ENCODE measurements at places on chromosomes 3 and 15.
A peak's percentile ranks its signal among the peaks of the same experiment; 100 is the strongest.

DNA sequence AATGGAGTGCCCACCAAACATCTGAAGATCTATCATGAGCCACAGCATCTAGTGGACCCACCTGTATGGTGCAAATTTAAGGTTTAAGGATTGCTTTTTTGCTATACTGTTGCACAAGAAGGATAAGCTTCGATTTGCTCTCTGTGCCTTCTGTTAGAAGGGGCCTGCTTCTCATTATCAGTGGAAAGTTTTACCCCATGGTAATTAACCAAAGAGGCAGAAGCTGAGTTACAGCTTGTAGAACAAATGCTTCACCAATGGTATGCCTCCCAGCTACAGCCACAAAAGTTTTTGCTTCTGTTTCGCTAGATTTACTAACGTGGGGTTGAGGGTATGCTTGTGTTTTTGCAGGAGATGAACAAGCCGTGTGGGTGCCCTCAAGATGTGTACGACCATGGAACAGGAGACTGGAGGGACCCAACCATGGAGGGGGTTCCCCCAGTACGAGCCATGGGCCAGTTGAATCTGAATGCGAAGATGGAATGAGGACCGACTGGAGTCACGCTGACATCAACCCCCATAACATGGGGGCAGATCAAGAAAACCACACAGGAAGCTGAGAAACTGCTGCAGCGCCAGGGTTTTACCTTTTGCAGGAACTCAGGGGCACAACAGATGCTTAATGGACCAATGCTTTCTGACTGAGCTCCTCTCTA lies 43.5 kb downstream of the ACAD9 start:
- no peak for DNase-seq

DNA sequence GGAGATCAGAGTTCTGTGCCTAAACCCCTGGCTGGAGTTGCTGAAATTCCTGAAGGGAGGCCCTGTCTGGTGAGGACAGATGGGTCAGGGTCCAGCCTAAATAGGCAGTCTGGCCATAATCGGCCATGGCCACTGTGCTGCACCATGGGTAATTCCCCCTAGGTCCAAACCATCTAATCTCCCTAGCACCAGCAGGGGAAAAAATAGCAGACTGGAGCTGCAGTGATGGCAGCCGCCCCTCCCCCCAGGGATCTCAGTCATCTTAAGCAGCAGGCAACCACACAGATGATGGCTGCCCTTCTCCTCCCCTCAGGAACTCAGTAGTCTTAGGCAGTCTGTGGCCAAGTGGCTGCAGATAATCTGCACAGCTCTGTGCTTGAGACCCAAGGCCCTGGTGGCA lies 68.4 kb upstream of the CD96 start:
- no peak for DNase-seq

DNA sequence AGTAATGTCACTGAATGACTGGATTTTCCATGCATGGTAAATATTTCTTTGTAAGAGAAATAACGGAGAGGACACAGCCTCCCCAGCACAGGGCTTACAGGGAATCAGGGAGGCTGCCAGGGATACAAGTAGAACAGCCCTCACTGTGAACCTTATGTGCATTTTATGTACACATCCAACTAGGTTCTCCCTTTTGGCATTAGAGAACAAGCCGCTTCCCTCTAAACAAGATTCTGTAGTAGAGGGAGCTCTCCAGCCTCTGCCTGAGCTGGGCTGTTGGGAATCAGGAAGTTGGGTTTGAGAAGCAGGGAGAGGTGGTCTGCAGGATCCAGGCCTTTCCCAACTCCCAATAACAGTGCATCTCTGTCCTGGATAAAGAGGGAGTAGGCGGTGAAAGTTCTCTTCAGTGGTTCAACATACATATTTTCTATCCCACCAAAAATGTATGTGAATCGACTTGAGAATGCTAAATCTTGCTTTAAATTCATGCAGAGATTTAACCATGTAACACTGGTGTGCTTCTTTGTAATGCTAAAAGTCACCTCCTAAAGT lies 83.7 kb downstream of the ARNT2 start:
- no peak for DNase-seq

DNA sequence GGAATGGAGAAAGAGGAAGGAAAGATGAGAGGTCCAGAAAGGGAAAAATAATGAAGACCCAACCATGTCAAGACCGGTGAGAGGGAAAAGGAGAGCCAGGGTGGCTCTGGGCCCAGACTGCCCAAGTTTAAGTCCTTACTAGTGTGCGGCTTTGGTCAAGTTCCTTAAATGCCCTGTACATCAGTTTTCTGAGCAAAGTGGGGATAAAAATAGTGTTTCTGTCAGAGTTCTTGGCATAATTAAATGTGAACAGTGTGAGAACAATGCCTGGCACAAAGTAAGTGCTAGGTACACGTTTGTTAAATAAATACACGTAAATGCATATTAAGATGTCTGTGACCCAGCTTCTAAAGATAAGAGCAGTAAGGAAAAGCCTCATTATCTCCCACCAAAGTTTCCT lies 23.8 kb downstream of the WWTR1 start:
- no peak for DNase-seq

GRCh38 chr3:138263104-138263503 lies 66.5 kb downstream of the NME9 start:
- DNase-seq = no peak

DNA sequence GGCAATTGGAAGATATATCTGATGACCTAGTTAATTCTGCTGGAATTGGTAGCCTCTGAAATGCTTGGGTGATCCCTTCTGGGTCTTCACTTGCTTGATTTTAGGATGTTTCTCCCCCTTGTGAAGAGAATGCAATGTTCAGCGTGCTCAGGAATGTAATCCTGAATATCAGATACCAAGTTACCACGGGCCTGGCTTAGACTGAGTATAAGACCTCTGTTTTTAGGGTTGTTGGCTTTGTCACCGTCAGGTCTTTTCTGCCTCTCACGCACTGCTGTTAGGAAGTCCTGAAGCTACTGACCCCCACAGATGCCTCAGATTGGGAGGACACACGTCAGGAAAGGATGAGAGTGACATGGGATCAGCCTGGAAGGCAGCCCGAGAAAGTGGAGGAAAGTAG lies 198.5 kb downstream of the CDIN1 start:
- no peak for DNase-seq

GRCh38 chr15:68423359-68424296 lies 8.3 kb downstream of the ITGA11 start:
- DNase-seq = no peak

DNA sequence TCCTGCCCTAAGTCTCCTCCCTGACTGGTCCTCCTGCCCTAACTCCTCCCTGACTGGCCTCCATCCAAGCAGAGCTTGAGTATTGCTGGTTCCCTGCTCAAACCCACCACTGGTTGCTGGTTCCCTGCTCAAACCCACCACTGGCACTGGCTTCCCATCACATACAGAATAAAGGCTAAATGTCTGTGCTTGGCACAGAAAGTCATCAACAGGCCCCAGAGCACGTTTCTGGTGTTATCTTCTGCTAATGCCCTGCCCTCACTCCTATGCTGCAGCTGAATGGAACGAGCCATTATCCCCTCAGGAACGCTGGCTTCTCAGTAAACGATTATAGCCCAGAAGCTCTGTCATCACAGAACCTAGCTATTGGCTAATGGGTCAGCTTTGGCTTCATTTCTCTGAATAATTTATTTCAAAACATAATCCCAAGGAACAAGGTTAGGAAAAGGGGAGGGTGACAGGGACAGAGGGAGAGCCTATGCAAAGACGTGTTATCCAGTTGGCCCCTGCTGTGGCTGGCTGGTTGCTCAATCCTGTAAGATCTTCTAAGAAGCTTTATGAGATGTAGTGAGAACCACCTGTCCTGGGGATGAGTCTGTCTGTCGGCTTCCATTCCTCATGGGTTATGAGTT lies 6.3 kb upstream of the MUC20 start:
- no peak for DNase-seq

DNA sequence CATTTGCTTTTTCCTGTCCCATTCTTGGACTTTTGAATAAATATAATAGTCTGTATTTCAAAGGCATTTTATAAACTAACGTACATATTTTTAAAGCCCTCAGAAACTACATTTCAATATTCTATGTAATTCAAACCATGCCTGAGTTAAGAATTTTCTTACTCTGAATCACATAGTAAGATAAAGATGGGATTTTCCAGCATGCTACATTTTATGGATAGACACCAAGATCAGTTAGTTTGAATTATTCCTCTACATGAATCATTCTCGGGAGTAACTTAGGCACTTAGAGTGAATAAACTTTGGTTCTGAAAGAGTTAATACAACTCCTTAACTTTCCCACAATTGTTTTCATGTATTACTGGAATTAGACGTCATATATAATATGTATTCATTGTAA lies 713.3 kb upstream of the CBLB start:
- DNase-seq = no peak

GRCh38 chr3:27590437-27591298 lies 106.5 kb upstream of the SLC4A7 start:
- no peak for DNase-seq

DNA sequence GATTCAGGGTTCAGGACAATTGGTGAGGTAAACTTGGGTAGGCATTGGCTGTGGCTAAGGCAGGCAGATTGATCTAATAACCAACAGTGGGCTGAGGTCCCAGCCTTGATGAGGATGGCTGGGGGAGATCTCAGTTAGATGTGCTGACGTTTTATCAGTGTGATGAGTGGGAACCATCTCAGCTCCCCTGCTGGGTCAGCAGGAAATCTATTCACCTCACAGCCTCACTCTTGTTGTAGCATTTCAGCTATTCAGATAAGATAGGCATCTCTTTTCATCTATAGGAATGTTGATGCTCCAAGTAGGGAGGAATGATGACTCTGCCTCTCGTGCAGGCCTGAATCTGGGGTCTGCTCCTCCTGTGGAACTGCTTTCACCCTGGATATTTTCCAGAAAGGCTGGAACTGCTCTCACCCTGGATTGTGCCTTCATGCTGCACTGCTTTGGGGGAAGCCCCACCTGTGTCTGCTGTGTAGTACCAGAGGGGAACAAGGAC lies 973.7 kb downstream of the NSUN3 start:
- DNase-seq = no peak

DNA sequence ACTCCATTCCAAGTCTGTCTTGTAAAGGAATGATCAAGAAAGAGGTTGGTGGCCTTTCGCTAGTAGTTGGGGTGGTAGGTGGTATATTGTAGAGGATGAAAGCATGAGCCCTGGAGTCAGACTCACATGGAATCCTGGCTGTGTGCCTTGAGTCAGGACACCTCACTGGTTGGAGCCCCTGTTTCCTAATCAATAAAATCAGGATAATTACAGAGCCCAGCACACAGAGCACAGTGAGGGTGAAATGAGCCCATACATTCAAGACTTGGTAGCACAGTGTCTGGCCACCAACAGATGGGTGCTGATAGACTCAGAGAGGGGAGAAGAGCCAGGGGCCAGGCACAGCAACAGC lies 95.1 kb upstream of the MYZAP start:
- DNase-seq = no peak

- DNase-seq = peak; percentile 30
Observed at GRCh38 chr3:160200353-160200752, 24.9 kb upstream of the C3orf80 start.

GRCh38 chr3:186516646-186517045 lies 27.5 kb downstream of the CRYGS start:
- no peak for DNase-seq

DNA sequence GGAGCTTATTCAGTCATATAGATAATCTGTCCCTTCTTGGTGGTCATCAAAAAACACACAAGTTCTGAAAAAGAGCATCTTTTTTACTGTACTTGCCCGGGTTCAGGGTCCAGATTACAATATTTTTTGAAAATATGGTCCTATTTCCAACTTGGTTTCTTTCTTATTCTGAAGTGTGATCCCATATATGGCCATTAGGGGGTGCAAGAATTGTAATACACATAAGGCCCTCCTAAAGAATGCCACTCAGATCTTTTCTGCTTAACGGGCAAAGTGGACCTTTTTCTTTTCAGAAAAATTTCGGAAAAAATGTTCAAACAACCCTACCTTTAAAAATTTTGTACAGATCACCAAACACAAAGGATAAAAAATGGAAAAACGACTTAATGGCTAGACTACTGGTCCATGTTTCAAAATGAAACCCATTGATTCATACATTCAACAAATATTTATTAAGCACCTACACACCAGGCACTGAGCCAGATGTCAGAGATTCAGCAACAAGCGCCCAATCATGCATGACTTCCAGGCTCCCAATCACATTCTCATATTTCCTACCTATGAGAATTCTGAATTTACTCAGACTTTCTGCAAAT lies 102.0 kb upstream of the MYRIP start:
- peak; percentile 43 for DNase-seq

DNA sequence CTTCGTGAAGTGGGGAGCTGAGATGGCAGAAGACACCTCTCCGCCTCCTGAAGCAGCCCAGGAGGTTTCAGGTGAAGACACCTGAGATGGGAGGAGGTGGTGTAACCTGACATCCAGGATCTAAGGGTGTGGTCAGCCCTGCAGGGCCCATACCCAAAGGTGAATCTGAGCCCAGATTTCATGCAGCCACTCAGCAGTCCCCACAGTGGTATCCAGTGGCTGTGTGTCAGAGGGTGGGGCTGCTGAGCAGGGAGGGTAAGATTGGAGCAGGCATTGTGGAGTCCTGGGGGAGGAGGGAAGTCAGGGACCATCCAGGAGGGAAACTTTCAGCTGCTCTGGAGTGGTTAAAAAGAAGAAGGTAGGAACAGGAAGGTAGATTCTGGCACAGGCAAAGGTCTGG lies 46.0 kb upstream of the SMAD6 start:
- no peak for DNase-seq

DNA sequence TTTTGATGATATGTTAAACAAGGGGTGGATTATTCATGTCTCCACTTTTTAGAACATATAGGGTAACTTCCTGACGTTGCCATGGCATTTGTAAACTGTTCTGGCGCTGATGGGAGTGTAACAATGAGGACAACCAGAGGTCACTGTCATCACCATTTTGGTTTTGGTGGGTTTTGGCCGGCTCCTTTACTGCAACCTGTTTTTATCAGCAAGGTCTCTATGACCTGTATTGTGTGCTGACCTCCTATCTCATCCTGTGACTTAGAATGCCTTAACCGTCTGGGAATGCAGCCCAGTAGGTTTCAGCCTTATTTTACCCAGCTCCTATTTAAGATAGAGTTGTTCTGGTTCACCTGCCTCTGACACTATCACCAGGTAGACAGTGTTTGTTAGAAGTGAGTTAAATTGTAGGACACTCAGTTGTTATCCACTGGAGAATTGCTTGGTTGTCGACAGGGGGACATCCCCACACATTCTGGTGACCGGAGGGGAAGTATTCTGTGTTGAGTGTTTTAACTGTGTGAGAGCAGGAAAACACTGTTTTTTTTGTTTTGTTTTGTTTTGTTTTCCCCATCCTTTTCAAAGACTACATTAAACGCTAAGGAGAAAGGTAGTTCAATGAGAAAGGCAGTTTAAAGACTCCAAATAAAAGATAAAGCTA lies 36.9 kb upstream of the SKIL start:
- no peak for DNase-seq

GRCh38 chr3:108512671-108513070 lies 2.3 kb upstream of the MYH15 start:
- DNase-seq = no peak

- no peak for DNase-seq
Observed at GRCh38 chr3:149101641-149102040, 15.3 kb upstream of the HLTF start.

GRCh38 chr3:125125821-125126245 lies 70.0 kb upstream of the HEG1 start:
- no peak for DNase-seq

All from GM12865 (cell line).